ENCODE measurements at places on chromosomes 5 and 9. TPM values are rescaled to one million over a fixed set of nuclear protein-coding genes. Genes with fewer than 3 reads are reported as not detected.

The PTPRD gene
- 336 TPM for total RNA-seq

The TTLL11 gene
- total RNA-seq, result 26.8 TPM

The CCDC183 gene
- 2.8 TPM for total RNA-seq

The MARCOL gene
- total RNA-seq, result not detected

The CYSRT1 gene
- total RNA-seq, result not detected

The PCDHB9 gene
- 6.1 TPM for total RNA-seq

The DMGDH gene
- total RNA-seq, result 1.2 TPM

The SOHLH1 gene
- total RNA-seq, result not detected

The TRIM32 gene
- total RNA-seq, result 23.9 TPM

The GDA gene
- 32.8 TPM for total RNA-seq

The PAEP gene
- not detected for total RNA-seq

The PHYHD1 gene
- 1.1 TPM for total RNA-seq

The MAMDC2 gene
- total RNA-seq, result 3.0 TPM

The TMEM215 gene
- 1.1 TPM for total RNA-seq

DNA sequence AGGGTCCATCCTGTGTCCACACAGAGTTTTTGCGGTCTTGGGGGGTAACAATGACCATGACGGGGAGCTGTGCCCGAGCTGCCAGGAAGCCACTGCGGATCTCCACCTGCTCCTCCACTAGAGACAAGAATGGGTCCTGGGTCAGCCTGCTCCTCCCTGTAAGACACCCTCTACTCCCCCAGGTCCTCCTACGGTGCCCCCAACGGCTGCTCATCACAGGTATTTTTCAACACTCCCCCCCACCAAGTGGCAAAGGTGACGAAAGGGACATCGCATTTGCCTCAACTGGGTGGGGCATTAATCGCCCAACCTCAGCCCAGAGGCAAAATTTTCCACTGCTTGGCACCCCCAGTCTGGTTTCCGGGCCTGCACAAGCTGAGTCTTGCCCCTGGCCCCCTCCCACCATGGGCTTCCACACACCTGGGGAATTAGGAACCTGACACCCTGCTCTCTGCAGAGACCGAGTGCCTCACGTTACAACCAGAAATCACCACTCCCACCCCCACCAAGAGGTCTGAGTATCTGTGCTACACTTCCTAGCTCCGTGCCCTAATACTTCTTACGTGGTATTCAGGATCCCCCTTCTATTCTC, 9.6 kb downstream of the NOL6 start:
- DNase-seq, result no peak

DNA sequence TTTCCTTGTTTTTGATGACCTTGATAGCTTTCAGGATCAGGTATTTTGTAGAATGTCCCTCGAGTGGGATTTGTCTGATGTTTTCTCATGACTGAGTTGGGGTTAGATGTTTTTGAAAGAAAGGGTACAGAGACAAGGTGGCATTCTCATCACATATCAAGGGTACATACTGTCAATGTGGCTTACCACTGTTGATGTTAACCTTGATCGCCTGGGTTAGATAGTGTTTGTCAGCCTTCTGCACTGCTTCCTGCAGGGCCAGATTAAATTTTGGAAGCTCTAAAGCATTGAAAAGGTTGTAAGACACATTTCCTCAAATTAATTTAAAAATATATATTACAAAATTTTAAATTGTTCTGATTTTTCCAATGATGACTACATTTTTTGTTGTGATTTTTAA, 287.4 kb upstream of the ACTBL2 start:
- DNase-seq, result no peak

GRCh38 chr5:43638107-43638506, 35.1 kb downstream of the NNT start:
- no peak for DNase-seq

- DNase-seq, result no peak
Measured at GRCh38 chr9:121732886-121733285, 81.5 kb downstream of the DAB2IP start.

DNA sequence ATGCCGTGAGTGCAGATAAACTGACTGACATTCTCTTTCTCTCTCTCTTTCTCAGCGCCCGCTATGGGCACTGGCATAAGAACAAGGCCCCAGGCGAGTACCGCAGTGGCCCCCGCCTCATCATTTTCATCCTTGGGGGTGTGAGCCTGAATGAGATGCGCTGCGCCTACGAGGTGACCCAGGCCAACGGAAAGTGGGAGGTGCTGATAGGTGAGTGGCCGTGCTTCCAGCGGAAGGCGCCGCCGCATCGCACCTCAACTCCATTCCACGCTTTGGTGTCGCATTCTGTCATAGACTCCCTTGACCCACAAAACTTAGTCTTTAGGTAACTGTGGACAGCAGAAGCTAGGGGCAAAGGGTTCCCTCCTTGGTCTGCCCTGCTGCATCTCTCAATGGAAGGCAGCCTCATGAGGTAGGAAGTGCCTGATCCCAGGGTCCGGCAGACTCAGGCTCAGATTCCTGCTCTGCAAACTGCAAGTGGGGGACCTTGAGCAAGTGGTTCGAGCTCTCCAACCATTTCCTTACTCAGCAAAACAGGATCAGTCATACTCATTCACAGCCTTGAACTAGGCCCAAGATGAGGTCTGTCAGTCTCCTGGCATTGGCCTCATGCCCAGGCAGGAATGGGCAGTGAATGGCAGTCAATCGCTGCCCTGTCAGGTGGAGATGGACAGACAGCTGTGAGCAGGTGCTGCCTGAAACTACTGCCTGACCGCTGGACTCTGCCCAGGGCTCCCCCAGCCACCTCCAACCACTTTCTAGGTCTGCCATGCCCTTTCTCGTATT, 24.2 kb upstream of the CFAP157 start:
- no peak for DNase-seq

GRCh38 chr9:114117996-114118830, 19.1 kb upstream of the KIF12 start:
- DNase-seq, result no peak

DNA sequence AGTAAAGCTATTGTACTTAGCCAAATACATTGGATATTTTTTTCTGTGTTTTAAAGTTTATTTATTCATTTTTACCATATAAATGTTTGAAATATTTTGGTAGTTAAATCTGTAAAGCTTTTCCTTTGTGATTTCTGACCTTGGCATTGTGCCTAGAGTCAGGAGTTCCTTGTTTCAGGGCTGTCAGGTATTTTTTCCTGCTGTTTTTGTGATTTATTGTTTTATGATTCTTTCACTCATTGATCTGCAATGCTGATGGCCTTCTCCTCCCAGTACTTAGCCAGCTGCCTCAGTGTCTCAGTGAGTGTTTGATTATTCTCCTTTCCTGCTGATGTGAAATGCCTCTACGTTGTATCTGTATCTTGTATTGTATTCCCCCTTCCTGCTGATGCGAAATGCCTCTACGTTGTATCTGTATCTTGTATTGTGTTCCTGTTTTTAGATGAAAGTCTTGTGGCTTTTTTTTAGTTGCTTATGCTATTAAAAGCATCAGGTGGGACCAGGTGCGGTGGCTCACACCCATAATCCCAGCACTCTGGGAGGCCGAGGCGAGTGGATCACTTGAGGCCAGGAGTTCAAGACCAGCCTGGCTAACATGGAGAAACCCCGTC, 61.0 kb downstream of the EHMT1 start:
- DNase-seq, result no peak

- no peak for DNase-seq
Measured at GRCh38 chr9:95515272-95516113, 1.3 kb downstream of the PTCH1 start.

GRCh38 chr5:2149195-2149539, 266.4 kb upstream of the IRX4 start:
- no peak for DNase-seq

- DNase-seq, result no peak
Measured at GRCh38 chr5:119402555-119402954, 46.7 kb downstream of the TNFAIP8 start.

- no peak for DNase-seq
Measured at GRCh38 chr9:36086442-36086841, 49.7 kb downstream of the RECK start.

GRCh38 chr5:106312360-106312759, 1358.4 kb downstream of the EFNA5 start:
- no peak for DNase-seq

- DNase-seq, result no peak
Measured at GRCh38 chr9:27589462-27589861, 16.2 kb upstream of the C9orf72 start.

- no peak for DNase-seq
Measured at GRCh38 chr5:111914966-111915636, 158.1 kb upstream of the NREP start.

- no peak for DNase-seq
Measured at GRCh38 chr5:150024346-150024984, 23.9 kb downstream of the HMGXB3 start.

GRCh38 chr5:171524466-171524865, 105.0 kb downstream of the FGF18 start:
- DNase-seq, result no peak

DNA sequence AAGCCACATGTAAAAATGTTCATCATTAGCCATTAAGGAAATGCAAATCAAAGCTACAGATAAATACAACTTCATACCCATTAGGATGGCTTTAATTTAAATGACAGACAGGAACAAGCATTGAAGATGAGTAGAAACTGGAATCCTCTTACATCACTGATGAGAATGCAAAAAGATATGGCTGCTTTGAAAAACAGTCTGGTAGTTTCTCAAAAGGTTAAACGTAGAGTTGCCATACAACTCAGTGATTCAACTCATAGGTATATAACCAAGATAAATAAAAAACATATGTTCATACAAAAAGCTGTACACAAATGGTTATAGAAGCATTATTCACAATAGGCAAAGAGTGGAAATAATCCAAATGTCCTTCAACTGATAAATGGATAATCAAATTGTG, 228.8 kb upstream of the ZNF462 start:
- no peak for DNase-seq

- DNase-seq, result no peak
Measured at GRCh38 chr9:3887221-3887653, 361.4 kb upstream of the RFX3 start.

DNA sequence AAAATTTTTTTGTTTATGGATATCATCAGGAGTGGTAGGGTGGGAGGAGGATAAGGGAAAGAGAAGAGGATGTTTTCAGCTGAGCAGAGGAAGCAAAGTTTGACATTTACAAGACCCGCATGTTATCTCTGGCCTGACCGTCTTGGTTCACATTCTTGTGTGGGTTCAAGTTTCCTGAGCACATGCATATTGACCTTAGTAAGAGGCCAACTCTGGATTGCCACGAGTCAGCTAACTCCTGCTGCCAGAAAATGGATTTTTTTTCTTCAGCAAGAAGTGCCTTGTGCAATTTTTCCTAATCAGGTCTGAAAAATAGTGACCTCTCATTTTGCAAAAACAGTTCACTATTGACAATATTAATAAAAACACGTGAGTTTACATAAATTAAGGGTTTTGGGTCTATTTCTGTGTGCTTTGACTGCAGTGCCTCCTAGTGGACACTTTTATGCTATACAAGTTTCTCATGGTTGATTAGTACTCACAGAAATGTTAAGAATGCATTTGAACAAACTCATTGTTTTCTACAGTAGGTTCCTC, 27.1 kb upstream of the BASP1 start:
- DNase-seq, result no peak

DNA sequence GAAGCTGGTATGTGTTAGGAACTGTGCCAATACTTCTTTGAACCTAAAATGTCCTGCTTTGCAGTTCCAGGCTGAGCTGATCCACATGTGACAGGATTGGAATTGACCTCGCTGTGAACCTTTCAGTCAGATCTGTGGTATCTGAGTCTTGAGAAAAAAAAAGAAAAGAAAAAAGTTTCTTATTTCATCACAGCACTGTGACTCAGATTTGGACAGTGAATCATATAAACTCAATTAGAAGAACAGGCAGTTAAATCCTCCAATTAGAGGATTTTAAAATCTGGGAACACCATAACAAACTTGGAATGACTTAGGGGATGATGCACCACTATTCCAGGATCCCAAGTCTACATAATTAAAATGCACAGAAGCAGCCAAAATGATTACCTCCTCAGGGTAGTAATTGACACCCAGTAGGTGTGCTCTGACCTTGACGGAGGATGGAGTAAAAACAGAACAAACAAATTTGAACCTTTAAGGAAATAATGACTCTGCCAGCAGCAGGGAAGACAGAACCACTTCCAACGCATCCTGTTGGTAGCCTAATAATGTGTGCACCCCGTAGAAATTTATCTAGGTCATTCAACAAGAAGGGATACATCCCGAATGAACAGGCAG, 57.8 kb upstream of the RAI14 start:
- no peak for DNase-seq

GRCh38 chr9:86116425-86116824, 17.1 kb upstream of the GOLM1 start:
- DNase-seq, result no peak

DNA sequence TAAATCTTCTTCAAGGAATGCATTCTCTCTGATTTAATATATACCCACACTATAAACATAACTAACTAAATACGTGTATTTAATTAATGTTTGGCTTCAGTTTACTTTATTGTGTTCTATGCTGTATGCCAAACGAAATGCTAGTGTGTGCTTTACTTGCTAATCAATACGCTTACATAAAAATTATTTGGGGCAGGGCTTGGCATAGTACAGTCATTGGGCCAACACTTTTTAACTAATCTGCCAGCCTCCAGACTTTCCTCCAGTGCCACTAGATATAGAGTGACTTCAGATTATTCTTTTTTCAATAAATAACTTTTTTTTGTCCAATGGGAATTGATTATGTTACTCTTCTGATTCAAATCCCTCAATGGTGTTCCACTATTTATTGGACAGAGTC, 8.7 kb upstream of the CARNMT1 start:
- DNase-seq, result no peak

DNA sequence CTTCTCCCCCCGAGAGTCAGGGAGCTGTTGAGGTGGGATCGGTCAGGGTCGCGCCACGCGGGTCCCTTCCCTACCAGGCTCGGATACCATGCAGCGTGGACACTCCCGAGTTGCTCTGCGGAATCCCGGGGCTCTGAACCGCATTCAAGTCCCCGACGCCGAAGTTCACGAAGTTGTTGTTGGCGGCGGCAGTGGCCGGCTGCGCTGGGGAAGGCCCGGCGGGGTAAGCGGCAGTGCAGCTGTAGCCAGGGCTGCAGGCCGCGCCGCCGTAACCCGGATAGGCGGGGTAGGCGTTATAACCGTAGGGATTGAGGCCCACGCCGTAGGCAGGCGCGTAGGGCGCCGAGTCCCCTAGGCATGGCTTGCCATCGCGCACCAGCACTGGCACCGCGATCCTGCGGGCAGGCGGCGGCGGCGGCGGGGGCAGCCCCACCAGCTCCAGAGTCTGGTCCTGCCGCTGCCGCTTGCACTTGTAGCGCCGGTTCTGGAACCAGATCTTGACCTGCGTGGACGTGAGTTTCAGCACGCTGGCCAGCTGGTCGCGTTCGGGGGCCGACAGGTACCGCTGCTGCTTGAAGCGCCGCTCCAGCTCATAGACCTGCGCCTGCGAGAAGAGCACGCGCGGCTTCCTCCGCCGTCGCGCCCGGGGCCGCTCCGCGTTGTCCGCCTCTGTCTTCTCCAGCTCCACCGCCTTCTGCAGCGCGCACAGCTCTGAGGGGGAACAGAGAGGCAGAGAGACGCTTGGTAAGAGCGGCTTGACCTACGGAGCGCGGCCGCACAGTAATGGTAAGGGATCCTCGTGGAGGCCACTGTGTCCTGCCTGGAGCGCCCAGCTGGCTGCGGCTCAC, 2.3 kb downstream of the NKX2-5 start:
- DNase-seq, result no peak
